ENCODE measurements at places on chromosomes 11 and 22.

DNA sequence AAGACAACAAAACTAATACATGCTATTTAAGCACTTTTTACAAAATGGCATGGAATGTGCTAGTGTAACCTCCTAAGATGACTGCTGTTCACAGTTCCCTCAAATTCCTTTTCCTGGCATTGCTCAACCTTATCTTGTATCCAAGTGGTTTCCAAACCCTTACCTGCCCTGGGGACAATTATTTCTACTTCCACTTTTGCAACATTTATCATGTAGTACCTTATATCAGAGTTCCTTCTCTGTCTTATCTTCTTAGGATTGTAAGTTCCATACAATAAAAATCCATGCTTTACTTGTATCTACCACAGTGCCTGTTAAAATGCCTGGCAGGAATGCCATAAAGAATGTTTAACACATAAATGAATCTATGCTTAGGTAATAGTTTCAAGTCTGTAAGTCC, 109.2 kb upstream of the MTMR2 start:
- DNase-seq, result no peak

DNA sequence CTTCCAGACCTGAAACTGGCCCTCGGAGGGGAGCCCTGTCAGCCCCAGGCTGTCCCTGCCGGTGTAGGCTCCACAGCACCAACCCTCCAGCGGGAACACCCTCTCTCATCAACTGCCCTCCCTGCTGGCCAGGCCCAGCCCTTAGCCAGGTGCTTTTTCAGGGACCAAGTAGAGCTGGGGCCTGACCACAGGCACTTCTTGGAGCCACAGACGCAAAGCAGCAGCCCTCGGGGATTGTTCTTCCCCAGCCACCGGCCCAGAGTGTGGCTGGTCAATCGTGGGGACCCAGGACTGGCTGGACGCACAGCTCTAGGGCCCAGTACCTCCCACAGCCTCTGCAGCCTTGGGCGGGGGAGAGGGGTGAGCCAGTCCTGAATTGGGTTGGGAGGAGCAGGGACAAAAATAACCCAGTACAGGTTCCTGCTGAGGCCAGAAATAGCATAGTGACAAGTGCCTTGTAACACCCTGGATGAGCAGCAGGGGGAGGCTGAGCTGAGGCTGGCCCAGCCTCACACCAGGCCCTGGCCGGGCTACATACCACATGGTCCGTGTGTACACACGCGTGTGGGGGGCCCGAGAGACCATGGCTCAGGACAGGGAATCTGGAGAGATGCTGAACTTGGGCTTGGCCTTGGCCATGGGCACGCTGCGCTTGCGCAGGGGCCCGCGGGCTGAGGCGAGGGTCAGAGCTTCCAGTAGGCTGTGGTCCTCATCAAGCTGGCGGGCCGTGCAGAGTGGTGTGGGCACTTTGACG, 2.0 kb downstream of the KCNJ11 start:
- DNase-seq, result peak; percentile 35

DNA sequence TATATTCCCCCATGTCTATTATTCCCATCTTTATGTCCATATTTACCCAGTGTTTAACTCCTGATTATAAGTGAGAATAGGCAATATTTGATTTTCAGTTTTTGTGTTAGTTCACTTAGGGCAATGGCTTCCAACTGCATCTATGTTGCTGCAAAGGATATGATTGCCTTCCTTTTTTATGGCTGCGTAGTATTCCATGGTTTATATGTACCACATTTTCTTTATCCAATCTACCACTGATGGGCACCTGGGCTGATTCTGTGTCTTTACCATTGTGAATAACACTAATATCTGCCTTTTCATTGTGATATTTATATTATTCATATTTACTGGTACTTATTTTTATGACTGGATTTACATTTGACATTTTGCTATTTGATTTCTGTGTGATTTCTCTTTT, 649.6 kb downstream of the NTM start:
- no peak for DNase-seq

DNA sequence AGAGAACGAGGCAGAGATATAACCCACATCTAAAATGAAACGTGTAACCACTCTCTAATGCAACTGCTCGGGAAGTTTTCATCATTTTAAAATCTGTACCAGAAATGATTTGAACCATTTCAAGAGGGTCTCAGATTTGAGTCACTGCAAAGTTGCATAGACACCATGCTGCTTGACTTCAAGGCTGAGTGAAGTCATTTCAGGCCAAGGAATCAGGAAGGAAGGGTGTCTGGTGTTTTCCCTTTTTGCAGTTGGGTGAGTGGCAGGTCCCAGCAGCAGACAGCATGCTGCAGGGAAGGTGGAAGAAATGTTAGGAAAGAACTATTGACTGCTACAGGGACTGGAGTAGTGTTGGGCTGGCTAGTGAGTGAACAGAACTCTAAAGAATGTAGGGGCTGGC, 16.5 kb downstream of the TANGO2 start:
- DNase-seq, result no peak

DNA sequence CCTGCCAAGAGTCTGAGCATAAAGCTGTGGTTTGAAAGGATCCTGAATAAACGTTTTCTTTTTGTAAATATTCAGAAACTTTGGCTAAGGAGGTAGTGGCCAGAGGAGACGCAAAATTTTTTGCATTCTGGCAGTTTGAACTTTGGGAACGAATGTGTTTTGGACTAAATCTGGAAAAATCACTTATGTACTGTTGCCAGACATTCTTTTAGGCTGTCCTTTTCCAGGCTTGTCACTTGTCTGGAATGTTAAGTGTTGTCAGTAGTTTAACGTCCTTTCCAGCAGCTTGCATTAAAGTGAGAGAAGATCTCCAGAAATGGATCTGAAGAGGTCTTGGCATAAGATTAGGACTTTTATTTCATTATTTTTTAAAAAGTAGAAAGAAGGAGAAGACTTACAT, 18.5 kb downstream of the SPECC1L start:
- DNase-seq, result no peak

- no peak for DNase-seq
These were observed 94.0 kb upstream of the APOA1 start for GRCh38 chr11:116931206-116931953.

- no peak for DNase-seq
These were observed 28.6 kb upstream of the AMPD3 start for GRCh38 chr11:10426475-10426874.

GRCh38 chr22:43750751-43751150, 61.4 kb downstream of the EFCAB6 start:
- no peak for DNase-seq

- DNase-seq, result no peak
These were observed 780.2 kb downstream of the LRRC4C start for GRCh38 chr11:40679276-40679675.

DNA sequence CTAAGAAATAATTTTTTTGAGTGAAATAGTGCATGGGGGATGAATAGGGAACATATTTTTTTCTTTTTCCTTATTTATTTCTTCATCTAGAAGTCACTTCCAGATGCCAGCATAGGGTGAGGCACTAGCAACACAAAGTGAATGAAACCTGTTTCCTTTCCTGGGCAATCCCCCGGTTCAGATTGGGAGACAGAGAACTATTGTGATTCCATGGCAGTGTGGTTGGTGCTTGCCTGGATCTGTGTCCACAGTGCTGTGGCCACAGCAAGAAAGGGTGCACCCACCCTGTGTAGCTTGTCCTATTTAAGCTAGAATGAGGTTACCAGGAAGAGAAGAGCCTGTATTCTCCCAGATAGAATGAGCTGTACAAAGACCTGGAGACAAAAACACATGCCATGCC, 57.6 kb downstream of the SLC5A1 start:
- DNase-seq, result no peak

- DNase-seq, result no peak
These were observed 7.0 kb upstream of the PRG2 start for GRCh38 chr11:57397394-57397990.

DNA sequence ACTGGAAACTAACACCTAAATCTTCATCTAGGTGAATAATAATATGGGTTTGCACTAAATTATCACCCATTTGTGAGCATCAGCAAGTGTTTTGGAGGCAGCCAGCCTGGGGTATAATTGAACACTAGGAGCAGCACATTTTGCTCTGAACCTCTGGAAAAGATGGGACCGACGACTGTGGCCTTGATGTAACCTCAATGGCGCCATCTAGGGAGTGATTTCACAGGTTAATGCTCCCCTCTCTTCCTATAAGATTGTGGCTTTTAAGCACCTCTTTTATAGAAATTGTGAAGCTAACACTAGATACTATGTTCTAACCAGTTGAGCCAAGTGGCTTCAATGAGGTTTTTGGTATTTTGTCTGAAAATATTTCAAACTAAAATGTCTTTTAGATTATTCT, 203.7 kb downstream of the NELL1 start:
- peak; percentile 29 for DNase-seq

GRCh38 chr11:24828938-24829605, 332.2 kb downstream of the LUZP2 start:
- no peak for DNase-seq

DNA sequence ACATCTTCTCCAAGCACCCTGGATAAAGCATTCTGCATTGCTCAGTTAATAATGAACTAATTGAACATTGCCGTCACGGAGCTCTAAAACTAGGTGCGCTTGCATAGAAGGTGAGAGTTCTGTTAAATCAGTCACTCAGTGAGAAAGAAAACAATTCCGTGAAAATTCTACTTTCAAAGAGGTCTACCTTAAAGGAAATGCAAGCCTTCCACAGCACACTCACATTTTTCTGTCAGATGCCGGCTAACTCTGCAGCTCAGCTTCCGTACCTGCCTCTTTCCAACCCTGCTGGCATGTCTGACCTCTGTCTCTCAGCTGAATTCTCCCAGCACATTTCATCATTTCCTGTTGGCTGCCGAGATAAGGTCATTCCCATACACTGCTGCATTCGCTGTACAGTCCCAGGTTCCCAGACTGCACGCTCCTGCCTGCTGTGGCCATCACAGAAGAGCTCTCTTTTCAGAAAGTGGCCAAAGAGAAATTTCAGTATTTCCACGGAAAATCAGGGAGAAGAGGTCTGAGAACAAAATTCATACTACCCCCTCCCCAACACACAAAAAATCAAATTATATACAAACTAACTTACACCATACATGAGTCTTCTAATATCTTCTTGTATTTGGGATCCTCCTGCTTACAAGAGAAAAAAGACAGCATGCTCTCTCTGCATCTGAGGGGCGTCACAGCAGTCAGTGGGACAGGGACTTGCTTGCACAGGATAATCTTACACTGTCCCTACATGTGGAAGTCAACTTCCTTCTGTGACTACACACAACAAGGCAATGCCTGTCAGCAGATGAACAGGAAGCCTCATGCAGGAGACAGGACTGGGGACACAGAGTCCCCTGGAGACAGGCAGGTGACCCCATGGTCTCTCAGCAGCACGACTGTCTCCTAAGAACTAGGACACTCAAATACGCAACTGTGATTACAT, 55.1 kb downstream of the PACSIN2 start:
- DNase-seq, result peak; percentile 25

DNA sequence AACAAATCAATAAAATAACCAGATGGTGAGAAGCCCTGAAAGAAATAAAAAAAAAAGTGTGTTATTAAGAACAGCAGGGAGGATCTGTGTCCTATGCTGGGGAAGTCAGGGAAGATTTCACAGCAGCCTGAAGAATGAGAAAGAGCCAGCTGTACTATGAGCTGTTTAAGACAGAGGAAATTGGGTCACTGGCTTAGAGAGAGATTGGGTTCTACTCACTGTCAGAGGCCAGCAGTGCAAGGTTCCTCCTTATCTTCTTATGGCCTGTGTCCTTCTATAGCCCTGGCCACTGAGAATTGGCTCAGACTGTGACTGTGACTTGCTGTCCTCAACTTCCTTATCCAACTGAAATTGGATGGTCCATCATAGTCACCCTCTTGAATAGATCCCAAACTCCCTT, 54.8 kb upstream of the FDX1 start:
- peak; percentile 70 for DNase-seq

DNA sequence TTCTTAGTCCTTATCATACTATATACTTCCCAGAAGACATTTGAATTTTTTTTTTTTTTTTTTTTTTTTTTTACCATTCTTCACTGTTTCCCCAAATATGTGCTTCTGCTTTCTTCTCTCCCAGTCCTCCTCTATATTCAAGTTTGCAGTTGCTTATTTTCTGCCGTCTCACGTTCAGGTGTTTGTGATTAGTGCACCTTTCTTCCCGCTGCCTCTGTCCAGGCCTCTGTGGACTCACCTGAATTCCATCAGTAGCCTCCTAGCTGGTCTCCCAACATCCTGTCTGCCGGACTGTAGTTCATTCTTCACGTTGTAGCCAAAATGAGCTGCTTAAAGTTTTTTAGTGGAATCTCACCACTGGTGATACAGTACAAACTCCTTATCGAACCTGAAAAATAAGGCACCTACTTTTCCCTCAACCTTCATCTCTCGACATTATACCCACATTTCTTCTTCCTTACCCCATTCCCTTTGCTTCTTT, 795 bp upstream of the MSANTD4 start:
- DNase-seq, result no peak

- DNase-seq, result no peak
These were observed 26.9 kb upstream of the ATXN10 start for GRCh38 chr22:45644714-45645113.

- no peak for DNase-seq
These were observed 15.3 kb downstream of the IL18BP start for GRCh38 chr11:72013765-72014711.

DNA sequence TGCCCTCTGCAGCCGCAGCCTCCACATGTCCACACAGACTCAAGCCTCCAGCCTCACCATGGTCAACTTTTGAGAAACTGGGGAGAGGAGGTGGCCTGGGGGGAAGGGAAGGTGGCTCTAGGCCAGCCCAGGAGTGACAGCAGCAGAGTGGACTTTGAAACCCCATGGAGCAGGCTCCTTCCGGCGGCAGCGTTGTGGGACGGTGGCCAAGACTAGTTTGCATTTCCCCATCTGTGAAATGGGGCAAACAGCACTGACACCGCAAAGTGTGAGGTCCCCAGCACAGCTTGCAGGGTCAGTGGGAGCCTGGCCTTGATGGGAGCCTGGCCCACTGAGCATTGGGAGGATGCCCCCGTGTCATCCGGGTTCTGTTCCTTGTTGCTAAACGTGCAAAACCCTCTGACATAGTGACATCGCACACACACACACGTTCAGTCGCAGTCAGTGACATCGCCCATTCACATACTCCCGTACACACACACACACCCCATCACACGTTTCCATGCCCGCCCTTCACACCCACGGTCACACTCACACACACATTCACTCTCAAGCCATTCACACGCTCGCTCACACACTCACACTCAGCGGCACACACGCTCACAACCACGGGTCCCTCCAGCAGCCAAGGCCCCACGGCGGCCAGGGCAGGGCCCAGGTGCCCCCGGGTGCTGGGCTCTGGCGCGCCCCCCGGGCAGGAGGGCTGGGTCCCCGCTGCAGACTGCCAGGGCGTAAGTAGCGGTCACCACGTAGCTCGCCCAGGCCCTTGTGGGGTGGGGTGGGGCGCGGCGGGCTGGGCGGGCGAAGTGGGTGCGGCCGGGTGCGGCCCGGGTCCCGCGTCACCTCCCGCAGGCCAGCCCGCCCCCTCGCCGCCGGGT, 585 bp downstream of the CYB5R3 start:
- no peak for DNase-seq
